Testis (tissue), 5 donors: ENCODE measurements at places on chromosomes 16 and 17. TPM values are rescaled to one million over a fixed set of nuclear protein-coding genes. Genes with fewer than 3 reads are reported as not detected.

DNA sequence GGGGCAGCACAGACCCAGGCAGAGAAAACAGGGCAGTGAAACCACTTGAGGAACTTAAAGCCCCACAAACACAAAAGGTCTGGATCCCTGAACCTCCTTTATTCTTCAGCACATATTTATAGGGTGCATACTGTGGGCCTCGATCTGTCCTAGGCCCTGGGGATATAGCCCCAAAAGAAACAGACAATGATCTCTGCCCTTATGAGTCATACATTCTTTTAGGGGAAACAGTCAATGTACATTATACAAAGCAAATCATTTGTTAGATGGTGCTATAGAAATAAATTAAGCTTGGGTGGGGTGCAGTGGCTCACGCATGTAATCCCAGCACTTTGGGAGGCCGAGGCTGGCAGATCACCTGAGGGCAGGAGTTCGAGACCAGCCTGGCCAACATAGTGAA lies 10.0 kb upstream of the HES7 start:
- DNase-seq = no peak

GRCh38 chr16:86384980-86385379 lies 125.3 kb upstream of the FOXF1 start:
- no peak for DNase-seq

Gene APOBR
- total RNA-seq = 3.1 TPM

Gene SMIM36
- total RNA-seq = 9.5 TPM

Gene HOXB8
- total RNA-seq = 2.0 TPM

GRCh38 chr16:4488499-4488967 lies 12.3 kb downstream of the HMOX2 start:
- DNase-seq = no peak

GRCh38 chr17:38560503-38561318 lies 45.0 kb downstream of the SRCIN1 start:
- no peak for DNase-seq

- no peak for DNase-seq
These were observed 130.8 kb downstream of the XYLT1 start for GRCh38 chr16:17339764-17340541.

- DNase-seq = no peak
These were observed 615 bp downstream of the CARMIL2 start for GRCh38 chr16:67645397-67646121.

DNA sequence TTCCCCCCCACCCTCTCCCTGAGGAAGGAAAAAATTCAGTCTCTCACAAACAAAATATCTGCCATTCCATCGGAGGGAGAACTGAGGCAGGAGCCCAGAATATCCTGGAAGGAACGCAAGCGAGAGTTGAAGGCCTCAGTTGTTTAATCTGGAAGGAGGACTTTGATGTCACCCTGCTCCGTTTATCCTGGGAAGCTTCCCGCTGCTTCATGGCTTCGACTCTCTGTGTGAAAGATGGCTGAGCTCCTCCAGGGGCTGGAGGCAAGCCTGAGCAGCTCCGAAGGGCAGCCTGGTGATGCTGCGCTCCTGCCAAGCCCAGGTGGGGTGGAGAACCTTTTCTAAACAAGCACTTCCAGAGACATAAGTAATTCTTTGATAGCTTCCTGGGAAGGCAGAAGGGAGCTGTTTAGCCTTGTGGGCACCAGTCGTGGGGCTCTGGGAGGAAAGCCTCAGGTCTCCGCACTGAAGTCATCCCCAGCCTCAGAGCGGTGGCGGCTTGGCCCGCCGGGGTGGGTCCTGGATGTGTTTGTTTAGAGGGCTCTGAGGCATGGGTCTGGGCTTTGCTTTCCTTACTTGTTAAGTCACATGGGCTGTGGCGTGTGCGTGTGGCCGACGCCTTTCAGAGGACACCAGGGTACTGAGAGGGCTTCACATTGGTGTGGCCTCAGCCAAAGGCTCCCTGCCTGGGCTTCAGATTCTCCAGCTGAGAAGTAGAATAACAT lies 7.9 kb downstream of the NKD1 start:
- no peak for DNase-seq
